ENCODE measurements at places on chromosomes 3 and 15. TPM values are rescaled to one million over a fixed set of nuclear protein-coding genes. Genes with fewer than 3 reads are reported as not detected.

The NEK4 gene
- 14.1 TPM for total RNA-seq

The STAC gene
- 1.2 TPM for total RNA-seq

The MKRN3 gene
- total RNA-seq, result 11.1 TPM

DNA sequence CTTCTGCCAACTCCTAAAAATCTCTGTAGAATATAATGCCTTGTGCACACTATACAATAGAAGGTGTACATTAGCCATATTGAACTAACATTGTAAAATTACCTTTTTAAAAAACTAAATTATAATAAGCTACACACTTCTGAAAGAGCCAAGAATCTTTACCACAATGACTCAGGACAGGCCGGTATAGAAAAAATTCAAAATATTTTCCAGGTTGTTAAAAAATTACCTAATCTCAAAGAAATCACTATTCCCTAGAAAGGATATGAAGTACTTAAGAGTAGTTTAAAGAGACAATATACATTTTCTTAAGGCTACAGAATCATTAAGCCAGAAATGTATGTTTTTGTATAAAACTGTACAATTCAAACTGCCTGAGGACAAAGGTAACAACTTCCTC, 48.5 kb downstream of the TJP1 start:
- peak; percentile 11 for DNase-seq

DNA sequence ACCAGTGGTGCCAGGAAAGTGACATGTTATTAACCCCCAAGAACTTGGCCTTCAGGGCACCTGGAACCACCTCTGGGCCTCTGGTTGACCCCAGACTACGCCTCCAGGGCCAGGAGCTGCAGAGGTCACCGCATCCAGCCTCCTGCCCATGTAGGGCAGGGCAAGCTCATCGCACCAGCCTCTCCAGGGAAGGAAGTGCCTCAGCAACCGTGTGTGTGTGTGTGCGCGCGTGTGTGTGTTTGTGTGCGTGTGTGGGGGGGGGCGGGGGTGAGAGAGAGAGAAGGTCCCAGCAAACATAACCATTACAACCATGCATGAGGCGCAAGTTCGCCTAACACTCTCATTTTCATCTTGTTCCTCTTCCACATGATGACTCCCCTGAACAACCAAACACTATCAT, 31.8 kb downstream of the RAB6B start:
- DNase-seq, result no peak

DNA sequence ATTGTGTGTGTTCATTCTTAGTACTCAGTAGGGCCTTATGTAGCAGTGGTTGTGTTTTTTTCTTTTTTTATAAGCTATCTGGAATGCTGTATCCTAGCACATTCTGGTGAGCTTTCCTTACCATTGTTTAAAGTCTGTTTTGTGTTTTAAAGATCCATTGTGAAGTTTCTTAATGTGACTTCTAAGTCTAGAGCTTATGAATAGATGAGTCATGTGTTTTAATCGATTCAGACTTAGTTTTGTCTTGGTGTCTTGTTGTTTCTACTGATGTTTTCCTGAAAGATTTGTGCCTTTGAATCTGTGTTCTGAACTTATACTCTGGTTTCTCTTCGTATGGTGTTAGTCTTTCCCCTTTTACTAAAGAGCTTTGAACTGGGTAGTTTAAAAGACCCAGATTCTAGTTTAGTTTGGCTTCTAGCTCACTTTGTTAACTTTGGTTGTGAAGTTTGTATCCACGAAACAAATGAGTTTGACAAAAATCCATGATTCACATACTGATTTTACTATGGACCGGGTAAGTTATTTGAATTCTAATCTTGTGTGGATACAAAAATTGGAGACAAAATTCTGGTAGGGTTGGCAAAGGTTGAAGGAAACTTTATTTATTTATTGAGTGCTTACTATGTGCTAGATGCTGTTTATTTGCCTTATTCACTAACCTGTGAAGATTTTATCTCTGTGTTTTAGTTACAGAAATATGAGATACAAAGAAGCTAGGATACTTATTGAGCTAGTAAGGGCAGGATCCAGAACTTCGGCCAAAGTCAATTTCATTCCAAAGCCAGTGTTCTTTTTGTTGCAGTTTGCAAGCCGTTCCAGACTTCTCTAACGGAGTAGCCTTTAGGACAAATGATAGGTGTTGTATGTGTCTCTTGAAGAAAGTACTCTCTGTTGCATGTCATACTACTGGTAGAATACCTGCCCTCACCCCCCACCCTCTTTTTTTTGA, 24.8 kb downstream of the AKAP13 start:
- DNase-seq, result no peak

DNA sequence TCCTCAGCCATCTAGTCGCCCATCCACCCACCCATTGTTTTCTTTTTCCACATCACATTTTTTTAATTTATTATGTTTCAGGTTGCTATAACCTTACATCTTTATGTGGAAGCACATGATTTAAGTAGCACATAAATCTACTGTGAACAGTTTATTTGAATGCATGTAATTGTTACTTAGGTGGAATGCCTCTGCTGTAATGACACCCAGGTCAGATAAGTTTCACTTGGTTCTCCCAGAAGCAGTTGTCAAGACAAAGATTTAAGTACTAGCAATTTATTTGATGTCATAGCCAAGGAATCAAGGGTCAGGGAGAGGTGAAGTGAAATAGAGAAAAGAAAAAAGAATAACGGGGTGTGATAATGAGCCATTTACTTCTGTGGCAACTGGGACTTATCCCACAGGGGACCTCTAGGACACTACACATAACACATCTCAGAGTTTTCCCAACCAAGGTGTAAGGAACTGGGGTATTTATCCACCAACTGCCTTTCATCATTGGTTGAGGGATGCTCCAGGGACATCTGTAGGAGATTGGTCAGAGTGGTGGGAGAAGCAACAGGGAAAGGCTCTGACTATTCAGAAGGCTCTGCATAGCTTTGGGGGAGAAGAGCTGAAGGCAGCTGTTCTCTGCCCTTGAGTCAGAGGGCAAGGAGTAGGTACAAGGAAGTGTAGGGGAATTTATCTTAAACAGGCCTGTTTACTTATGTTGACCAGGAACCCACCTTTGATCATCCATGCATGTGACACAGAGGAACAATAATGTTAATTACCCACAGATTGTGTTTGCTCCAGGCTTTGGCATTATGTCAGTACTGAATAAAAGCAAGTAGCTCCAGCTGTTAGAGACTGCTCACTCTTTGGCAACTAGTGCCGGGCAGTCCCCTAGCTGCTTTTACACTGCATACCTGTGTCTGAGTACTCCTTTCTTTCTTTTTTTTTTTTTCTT, 94.8 kb downstream of the CD200R1L start:
- DNase-seq, result peak; percentile 49

- no peak for DNase-seq
Measured at GRCh38 chr3:37899101-37899707, 37.5 kb downstream of the CTDSPL start.

GRCh38 chr15:63191895-63192618, 2.7 kb downstream of the RAB8B start:
- no peak for DNase-seq

DNA sequence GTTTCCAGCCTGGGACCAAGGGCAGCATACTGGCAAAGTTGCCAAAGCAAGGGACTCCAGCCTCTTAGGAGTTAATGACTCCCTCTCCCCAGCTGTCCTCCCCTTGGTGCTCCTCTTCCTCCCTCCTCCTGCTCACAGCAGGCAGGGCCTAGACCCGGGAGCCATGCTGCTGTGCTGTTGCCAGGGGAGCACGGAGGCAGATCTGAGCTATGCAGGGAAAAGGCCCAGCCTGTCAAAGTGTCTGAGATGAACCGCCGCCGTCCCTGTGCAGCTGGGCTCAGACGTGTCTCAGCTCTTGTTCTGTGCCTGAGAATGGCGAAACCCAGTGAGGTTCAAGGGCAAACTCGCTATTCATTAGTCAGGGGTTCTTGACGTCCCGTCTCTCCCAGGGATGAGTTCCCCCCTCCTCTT, 60.8 kb upstream of the POLG start:
- no peak for DNase-seq

DNA sequence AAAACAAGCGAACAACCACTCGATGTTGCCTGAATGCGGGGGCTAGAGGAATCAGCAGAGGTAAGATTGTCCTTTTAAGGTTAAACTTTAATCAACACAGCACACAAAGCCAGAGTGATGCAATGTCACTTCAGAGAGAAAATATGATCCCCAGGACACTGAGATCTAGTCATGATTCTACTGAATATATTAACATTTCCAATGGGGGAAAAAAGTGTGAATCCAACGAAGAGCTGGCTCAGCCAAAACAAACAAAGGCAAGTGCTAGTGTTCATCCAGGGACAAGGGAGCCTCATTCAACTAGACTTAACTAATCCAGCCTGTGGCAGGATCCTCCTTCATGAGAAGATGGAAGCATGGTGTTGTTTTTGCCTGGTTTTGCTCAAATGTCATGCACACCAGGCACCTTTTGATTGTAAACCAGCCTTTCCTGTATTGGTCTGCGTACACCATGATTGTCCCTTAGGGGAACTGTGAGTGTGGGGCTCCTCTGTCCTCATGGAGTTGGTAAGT, 35.8 kb downstream of the SCG5 start:
- DNase-seq, result no peak

- DNase-seq, result no peak
Measured at GRCh38 chr3:8846176-8846575, 76.8 kb upstream of the OXTR start.

DNA sequence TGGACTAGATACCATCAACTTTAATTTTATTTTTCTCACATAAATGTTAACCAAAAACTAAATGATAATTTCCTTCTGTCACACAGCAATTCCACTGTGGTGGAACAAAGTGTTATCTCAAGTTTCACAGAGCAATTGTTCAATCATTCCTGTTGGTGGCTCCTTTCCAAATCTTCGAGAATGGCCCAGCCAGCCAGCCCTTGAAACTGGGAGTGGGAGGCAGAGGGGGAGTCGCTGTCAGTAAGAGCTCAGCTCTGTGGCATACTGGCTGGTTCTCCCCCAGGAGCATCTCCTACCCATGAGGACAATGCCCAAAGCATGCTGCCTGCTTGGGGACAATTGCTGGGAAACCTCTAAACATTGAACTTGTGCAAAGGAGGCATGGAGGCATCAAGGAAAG, 47.7 kb downstream of the MECOM start:
- DNase-seq, result no peak

DNA sequence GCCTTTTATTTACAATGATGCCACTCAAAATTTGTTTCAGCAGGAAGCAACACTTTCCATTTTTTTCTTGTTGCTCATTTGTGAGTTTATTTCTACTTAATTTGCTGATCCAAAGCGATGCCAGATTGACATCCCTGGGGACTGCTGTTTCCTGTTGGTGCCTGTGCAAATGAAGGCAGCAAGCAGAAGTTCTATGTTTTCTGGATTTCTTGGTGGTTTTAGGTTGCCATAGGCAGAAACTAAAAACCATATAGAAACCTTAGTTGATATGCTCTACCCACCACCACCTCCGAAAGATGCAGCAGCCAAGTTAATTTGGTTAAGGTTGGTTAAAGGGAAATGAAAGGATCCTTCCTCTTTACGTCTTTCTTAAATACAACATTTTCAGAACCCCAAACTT, 356.2 kb downstream of the RBMS3 start:
- DNase-seq, result no peak

GRCh38 chr3:64650715-64651114, 37.1 kb downstream of the ADAMTS9 start:
- peak; percentile 6 for DNase-seq

DNA sequence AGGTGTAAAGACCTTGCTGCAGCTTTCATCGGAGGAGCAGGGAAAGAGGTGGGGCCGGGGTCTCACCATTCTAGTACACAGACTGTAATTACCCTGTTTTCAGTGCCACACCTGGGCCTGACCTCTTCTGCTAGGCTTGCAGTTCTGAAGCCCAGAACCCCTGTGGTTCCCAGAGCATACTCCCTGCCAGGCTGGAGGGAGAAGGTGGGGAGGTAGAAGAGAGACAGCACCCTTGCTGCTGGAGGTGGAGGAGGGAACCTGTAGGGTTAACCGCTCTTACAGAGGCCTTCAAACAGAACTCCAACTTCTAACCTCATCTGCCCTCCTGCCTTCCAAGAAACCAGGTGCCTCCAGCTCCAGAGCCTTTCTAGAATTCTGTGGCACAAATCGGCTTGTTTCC, 27.0 kb downstream of the PCOLCE2 start:
- no peak for DNase-seq

GRCh38 chr3:171240504-171240835, 213.9 kb upstream of the SLC2A2 start:
- DNase-seq, result no peak

DNA sequence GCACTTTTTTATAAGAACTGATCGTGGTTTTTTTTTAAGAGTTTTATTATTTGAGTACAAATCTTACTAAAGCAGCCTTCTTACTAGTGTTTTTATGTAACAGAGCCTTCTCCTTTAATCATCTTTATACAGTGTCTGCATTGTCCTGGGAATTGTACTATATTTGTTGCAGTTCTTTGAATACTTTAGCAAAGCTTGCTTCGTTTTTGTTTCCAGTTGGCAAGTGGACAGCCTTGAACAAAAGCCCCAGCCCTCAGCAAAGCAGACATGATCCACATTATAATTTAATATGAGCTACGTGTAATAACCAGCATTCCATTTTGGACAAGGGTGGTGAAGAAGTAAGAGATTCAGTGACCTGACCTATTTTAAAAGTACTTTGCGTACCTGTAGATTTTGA, 112.2 kb upstream of the FLNB start:
- no peak for DNase-seq
